Thymus (tissue), 14 donors: ENCODE measurements at places on chromosomes 2 and 18.

DNA sequence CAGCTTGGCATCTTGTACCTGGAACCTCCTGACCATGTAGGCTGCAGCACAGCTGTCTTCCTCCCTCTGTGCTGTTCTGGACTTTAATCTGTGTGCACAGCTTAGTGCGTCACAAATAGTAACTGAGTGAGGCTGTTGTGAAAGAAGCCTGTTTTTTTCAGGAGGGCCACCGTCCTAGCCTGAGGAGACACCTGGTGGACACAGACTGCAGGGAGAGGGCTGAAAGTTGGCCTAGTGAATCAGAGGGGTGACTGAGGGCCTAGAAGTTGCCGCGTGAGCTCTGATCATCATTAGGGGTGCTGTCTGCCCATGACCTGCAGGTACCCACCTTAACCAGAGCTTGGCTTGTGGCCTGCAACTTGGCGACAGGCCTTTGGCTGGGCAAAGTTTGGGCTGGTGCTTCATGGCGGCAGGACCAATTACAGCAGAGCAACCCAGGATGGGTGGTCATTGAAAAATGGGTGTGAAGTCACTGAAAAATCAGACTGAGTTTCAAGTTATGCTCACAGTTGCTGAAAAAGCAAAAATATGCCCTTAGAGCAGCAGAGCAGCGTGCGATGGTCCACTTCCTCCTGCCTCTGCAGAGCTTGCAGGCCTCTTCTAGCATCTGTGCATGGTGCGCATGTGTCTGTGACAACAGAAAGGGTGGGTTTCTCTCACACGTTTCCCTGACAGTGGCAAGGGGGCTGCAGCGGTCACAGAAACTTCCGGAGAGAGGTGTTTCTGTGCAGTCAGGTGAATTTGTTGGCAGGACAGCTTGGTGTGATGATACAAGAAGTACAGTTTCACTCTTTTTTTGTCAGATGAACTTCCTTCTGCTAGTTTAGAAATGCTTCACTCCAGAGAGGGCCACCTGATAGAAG is 9.6 kb downstream of the GDF7 start:
- DNase-seq, result no peak
- no peaks in the 10 kb centered on the region for H3K4me1 ChIP-seq
- H3K27ac ChIP-seq, result no peak overlapping the region
- peaks cover 8% of the 10 kb centered on the region for H3K36me3 ChIP-seq
- peaks cover 9% of the 10 kb centered on the region for H3K27me3 ChIP-seq

- no peak overlapping the region for H3K4me3 ChIP-seq
- H3K27ac ChIP-seq, result no peak overlapping the region
- H3K36me3 ChIP-seq, result no peaks in the 10 kb centered on the region
- H3K4me1 ChIP-seq, result no peaks in the 10 kb centered on the region
Observed at GRCh38 chr2:153287109-153287801, 191.3 kb downstream of the RPRM start.

- no peaks in the 10 kb centered on the region for H3K4me1 ChIP-seq
- no peaks in the 10 kb centered on the region for H3K27me3 ChIP-seq
- DNase-seq, result peak; percentile 53
Observed at GRCh38 chr2:48530033-48530811, at the start of gene STON1. STON1 (plus strand) TSS chr2:48530154; CDS start chr2:48580634, 50,480 bp downstream.

DNA sequence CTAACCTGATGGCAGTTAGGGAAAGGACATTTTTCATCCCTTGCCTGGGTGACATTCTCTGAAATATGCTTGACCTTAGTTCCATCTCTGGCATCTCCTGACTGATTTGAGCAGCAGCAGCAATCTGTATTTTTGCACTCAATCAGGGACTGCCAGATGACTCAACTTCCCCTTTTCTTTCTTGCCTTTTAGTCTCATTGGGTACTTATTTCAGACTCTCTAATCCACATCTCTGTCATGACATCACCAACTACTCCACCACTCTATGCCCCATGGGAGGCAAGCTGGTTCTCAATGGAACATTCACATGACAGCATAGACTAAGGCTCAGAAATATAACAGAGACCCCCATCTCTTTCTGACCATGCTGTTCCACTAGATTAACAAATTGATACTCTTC is 254.2 kb downstream of the RIT2 start:
- no peaks in the 10 kb centered on the region for H3K27me3 ChIP-seq
- no peaks in the 10 kb centered on the region for H3K4me1 ChIP-seq
- no peak for DNase-seq
- no peak overlapping the region for H3K27ac ChIP-seq

GRCh38 chr18:58285449-58286130 is 241.6 kb downstream of the NEDD4L start:
- H3K4me3 ChIP-seq, result no peak overlapping the region
- no peaks in the 10 kb centered on the region for H3K4me1 ChIP-seq
- DNase-seq, result no peak
- H3K27me3 ChIP-seq, result no peaks in the 10 kb centered on the region

GRCh38 chr2:187371221-187371620 is 76.8 kb downstream of the CALCRL start:
- no peak for DNase-seq
- no peak overlapping the region for H3K27ac ChIP-seq
- H3K27me3 ChIP-seq, result no peaks in the 10 kb centered on the region
- H3K4me3 ChIP-seq, result no peak overlapping the region
- H3K4me1 ChIP-seq, result no peaks in the 10 kb centered on the region
- no peaks in the 10 kb centered on the region for H3K36me3 ChIP-seq

DNA sequence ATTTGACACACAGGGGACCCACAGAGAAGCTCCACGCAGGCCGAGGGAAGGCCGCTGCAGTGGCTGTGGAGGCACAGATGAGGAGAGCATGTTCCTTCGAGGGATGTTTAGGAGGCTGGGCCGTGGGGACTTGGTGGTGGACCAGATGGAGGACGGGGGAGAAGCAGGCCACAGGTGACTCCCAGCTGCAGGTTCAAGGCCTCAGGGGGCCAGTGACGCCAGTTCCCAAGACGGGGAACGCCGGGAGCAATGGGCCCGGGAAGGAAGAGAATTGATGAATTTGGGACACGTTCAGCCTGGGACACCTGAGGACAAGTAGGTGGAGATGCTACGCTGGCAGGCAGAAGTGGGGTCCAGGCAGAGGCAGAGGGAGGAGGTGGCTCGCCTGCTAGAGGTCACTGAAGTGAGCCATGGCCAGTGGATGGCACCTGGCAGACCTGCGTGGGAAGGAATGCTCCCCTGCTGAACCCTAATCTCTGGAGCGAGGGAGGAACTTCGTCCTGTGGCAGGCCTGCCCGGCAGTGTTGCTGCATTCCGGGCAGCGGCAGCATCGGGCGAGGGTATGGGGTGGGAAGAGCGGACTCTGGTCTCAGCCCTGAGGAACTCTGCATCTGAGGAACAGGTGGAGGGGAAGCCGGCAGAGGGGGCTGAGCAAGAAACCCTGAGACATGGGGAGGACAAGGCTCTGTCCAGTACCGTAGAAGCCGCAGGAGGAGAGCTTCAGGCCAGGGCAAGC is 25.2 kb upstream of the HPCAL1 start:
- no peak overlapping the region for H3K4me3 ChIP-seq
- no peaks in the 10 kb centered on the region for H3K36me3 ChIP-seq
- DNase-seq, result no peak

DNA sequence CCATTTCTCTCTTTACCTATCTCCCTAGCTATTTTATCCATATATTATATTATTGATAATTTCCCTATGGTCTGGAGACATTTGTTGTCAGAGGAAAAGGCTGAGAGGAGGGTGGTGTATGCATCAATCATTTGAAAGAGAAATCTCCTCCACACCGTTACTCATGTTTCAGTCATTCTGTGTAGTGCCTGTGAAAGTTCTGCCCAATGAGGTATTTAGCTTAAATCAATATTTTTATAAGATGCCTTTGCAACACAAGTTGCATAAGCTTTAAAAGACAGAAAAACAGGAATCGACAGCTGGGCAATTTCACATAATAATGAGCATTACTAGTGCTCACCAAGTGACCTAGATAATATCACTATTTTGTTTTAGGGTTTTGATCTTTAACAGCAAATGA is 363.7 kb upstream of the FSIP2 start:
- DNase-seq, result no peak
- no peak overlapping the region for H3K4me3 ChIP-seq
- H3K27ac ChIP-seq, result no peak overlapping the region

DNA sequence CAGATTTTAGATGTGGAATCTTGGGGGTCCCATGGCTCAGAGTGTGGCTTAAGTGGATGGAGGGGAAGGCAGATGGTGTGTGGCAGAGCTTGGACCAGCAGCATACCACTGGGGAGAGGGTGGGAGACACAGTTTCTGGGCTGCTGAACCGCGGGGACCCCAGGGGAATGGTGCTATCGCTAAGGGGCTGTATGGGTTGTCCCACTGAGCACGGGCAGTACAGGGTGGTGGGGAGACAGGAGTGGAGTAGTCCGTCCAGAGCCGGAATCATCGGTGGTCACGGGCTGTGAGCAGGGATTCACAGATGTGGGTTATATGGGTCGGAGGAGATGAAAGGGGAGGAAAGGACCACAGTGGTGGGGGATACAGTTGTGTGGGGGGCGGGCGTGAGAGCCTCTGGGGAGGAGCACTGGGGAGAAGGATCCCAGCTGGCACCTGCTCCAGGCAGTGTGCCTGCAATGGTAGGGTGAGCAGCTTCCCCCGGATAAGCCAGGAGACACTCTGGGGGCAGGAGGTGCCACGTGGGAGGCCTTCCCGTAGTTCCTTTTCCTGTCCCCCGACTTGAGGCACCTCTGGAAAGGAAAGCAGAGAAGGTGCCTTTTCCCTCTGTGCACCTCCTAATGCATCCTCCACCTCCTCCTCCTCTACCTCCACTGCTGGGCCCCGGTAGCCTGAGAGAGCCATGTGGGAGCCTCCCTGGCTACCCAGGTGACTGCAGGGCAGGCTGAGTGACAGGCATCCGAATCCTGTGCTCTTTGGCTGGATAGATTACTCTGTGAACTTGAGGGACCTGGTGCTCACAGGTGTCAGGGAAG is 24.9 kb downstream of the IGFBP5 start:
- no peak overlapping the region for H3K27ac ChIP-seq
- H3K27me3 ChIP-seq, result no peaks in the 10 kb centered on the region
- no peaks in the 10 kb centered on the region for H3K4me1 ChIP-seq
- no peak for DNase-seq
- H3K4me3 ChIP-seq, result no peak overlapping the region
- H3K36me3 ChIP-seq, result no peaks in the 10 kb centered on the region

DNA sequence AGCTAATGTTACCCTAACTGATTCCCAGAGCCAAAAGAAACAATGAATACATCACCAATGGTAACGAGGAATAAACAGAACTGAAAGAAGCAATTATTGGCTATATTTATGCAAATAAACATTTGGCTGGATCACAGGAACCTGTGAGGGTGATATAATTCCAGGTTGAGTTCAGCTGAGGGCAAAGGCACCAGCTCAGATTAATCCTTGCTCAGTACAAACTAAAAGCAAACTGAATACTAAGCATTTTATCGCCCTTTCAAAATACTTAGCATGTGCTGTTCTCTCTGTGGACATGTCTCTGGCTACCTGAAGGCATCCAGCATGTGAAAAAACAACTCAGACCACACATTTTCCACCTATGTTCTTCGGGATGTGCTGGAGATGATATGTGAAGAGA is 791.7 kb downstream of the METTL4 start:
- no peak overlapping the region for H3K4me3 ChIP-seq
- H3K27me3 ChIP-seq, result no peaks in the 10 kb centered on the region
- DNase-seq, result no peak

- no peaks in the 10 kb centered on the region for H3K36me3 ChIP-seq
- H3K27me3 ChIP-seq, result no peaks in the 10 kb centered on the region
- H3K4me1 ChIP-seq, result no peaks in the 10 kb centered on the region
- DNase-seq, result no peak
Observed at GRCh38 chr2:161586517-161587167, 37.6 kb upstream of the SLC4A10 start.

- no peak overlapping the region for H3K27ac ChIP-seq
- DNase-seq, result no peak
- no peaks in the 10 kb centered on the region for H3K36me3 ChIP-seq
- H3K4me3 ChIP-seq, result no peak overlapping the region
- H3K27me3 ChIP-seq, result no peaks in the 10 kb centered on the region
Observed at GRCh38 chr2:11385847-11386246, 41.4 kb upstream of the ROCK2 start.

- H3K4me3 ChIP-seq, result no peak overlapping the region
- no peaks in the 10 kb centered on the region for H3K27me3 ChIP-seq
- no peaks in the 10 kb centered on the region for H3K36me3 ChIP-seq
- no peak for DNase-seq
Observed at GRCh38 chr2:121202541-121203310, 82.3 kb downstream of the TFCP2L1 start.

DNA sequence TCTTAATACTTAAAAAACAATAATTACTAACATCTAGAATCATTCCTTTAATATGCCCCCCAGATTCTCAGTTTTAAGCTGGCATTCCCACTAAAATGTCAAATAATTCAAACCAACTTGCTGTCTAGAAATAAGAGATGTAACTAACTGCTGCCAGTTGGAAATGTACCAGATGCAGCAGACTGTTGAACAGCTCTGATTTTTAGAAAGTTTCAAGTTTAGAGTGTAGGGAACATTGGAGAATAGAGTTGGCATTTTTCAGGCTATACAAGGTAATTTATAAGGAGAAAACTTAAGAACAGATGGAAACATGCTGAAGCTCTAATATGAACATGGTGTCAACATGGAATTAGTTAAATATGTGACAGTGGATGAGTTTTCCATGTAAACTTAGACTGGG is 101.4 kb downstream of the PTRHD1 start:
- no peaks in the 10 kb centered on the region for H3K36me3 ChIP-seq
- DNase-seq, result no peak
- no peaks in the 10 kb centered on the region for H3K27me3 ChIP-seq
- no peak overlapping the region for H3K4me3 ChIP-seq
- H3K27ac ChIP-seq, result no peak overlapping the region

DNA sequence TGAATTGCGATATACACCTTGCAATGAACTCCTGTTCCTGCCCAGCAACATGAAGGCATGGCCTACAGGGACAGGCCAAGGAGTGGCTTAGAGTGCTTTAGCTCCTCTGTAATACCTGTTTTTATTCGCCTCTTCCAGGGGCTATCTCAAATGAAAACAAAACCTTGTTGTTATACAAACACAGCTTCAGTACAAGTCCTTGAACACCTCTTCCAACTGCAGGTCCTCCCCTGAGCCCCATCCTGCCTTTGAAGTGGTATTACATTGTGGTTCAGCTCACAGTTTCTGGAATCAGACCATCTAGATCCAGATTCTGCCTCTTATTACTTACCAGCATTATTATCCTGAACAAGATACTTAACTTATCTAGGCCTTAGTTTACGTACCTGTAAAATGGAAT is 83.0 kb upstream of the HNRNPA3 start:
- no peaks in the 10 kb centered on the region for H3K27me3 ChIP-seq
- peaks cover 12% of the 10 kb centered on the region for H3K4me1 ChIP-seq
- no peak overlapping the region for H3K27ac ChIP-seq
- DNase-seq, result no peak
- H3K36me3 ChIP-seq, result no peaks in the 10 kb centered on the region

DNA sequence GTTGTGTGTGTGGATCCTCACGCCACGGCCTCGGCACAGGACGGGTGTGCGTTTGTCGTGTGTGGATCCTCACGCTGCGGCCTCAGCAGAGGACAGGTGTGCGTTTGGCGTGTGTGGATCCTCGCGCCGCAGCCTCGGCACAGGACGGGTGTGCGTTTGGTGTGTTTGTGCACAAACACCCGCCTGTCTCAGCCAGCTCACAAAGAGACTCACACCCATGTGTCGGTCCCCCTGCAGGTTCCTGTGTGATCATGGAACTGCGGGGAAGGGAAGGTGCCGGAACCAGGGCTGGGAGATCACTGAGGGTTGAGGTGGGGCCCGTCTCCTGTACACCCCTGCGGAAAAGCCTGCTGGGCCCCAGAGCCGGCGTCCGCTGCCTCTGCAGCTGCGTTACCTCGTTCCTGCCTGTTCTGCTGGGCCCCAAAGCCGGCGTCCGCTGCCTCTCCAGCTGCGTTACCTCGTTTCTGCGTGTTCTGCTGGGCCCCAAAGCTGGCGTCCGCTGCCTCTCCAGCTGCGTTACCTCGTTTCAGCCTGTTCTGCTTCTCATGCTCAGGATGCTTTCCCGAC is 53.6 kb downstream of the CTDP1 start:
- no peaks in the 10 kb centered on the region for H3K4me1 ChIP-seq
- no peak overlapping the region for H3K27ac ChIP-seq
